Skeletal muscle cell (primary cell): ENCODE measurements at places on chromosomes 1 and 21.
A peak's percentile ranks its signal among the peaks of the same experiment; 100 is the strongest.

DNA sequence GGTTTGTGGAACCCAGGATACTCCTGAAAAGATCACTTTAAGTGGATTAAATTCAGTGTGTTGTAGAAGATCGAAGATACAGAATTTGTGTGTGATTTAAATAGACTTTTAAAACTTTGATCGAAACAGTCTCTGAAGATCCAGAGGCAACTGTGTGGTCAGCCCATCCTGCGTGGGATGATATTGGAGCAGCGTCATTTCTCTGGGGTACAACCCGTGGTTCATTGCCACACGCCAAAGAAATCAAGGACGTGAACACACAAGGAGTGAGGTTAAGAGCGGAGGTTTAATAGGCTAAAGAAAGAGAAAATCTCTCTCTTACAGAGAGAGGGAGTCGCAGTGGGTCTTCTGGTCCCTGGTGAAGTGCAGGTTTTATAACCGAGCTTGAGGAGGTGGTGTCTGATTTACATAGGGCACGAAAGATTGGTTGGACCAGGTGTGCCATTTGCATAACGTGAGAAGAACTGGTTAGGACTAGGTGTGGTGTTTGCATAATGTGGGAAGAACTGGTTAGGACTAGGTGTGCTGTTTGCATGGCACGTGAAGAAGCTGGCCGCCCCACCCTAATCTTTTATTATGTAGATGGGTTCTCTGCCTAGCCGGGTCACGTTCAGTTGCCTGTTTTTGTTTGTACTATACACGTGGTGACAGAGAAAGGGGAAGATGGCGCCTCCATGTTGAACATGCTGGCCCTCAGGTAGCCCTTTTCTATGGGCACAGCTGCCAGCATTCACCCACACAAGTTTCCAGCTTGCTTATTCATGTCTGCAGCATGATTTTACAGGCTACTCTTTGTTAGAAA is 82.3 kb downstream of the ADSS2 start:
- no peak for DNase-seq

- DNase-seq = no peak
Measured at GRCh38 chr1:3695326-3696217, 43.3 kb downstream of the TP73 start.

DNA sequence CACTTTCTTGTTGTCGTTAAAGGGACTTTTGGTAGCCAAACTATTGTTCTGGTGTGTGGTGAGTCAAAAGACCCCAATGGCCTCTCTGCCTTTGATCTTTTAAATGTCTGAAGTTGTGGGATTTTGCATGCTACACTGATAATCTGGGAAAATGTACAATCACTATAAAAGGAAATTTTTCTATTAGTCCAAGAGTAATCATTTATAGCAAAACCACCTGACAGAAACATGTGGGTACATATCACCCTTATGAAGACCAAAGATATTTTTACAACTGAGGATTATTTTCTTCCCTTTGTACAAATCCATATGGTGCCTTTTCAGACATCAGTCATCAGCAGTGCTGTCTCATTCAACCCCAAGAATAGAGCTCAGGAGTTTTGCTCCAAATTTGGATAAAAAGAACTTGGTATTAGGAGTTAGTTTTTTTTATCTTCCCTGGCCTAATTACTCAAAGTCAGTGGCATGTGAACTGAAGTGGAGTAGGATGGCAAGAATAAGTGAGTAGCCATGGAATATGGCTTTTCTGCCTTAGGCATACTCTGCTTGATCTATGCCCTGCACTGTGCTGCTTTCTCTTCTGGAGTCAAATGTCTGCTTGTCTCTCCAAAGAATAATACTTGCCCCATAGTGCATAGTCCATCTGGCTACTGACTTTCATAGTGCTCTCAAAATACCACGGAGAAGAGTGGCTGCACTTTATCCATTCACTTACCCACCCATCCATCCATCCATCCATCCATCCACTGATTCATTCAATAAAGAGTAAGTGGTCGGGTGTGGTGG is 13.5 kb downstream of the GREM2 start:
- DNase-seq = no peak

- no peak for DNase-seq
Measured at GRCh38 chr1:236059011-236059410, 5.9 kb downstream of the NID1 start.

DNA sequence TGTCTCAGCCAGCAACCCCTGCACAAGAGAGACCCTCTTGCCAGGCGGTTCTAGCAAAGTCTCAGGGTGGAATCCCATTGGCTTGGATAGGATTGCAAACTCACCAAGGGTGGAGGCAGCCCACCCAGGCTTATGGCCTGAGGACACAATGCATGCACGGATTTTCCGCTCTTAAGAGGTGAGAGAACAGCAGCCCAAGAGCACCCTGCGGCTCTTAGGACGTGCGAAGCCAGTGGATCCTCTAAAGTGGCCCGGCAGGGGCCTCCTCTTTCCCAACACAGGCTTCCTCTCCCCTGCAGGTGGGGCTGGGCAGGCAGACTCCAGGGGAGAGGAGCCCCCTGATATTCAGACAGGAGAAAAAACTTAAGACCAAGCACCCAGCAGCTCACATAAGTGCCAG is 31.2 kb upstream of the TMEM51 start:
- DNase-seq = no peak

GRCh38 chr1:242690849-242691609 is 166.5 kb upstream of the PLD5 start:
- DNase-seq = no peak

GRCh38 chr1:42953182-42954180 is 5.2 kb downstream of the SLC2A1 start:
- no peak for DNase-seq

GRCh38 chr1:13725714-13726175 is 25.8 kb downstream of the PRDM2 start:
- no peak for DNase-seq

DNA sequence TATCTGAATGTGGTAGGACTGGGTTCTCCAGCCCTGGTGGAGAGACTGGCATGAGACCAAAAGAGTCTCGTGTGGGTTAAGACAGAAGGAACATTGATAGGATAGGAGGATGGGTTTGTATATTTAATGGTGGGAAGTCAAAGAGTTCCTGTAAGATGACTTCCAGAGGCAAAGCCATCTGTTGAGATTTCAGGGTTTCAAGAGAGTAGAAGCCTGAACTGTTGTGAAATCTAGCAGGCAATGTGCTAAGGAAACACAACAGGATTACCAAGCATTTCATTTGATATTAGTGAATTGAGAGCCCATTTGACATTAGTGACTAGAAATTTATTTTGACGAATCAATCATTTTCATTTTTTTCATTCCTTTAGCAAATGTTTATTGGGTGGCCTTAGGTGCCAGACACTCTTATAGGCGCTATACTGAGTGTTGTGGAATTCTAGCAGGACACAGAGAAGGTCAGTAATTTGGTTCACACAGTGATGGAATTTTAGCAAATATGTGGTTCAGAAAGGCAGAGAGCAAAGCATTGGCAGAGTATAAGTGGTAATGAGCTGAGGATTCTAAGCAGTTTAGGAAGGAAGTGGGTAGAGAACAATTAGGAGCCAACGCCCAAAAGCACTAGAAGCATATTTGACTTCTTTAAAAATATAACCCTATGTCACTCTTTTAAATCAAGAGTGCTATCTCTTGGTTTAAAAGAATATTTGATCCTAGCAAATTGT is 149.3 kb downstream of the AK5 start:
- DNase-seq = no peak

GRCh38 chr1:162970021-162970420 is 99.1 kb upstream of the RGS4 start:
- no peak for DNase-seq

DNA sequence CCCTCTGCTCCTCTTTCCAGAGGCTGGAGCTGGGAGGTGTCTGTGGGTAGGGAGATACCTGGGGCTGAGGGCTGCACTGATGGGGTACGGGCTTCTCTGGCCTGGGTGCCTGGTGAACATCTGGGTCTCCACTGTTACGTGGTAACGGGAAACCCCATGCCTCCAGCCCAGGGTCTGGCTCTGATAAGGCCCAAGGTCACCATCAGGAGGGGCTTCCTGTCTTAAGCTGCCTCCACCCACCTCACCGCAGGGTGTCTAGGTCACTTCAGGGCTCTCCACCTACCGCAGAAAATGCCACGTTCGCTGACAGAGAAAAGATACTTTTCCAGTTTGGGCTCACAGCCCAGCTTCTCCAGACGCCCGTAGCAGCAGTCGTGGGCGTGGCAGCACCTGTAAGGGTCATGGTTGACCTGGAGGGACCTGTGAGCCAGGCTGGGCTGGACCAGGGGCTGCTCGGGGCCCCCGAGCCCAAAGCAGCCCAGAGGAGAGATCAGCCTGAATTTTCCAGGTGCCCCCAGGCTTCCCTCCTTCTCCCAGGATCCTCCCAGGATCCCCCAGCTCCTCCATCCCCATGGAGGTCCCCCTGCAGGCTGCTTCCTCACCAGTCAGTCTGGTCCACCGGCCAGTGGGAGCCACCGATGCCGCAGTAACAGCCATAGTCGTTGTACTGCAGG is 1.3 kb downstream of the PLA2G2E start:
- DNase-seq = no peak

- DNase-seq = no peak
Measured at GRCh38 chr1:230208619-230209261, 141.7 kb downstream of the GALNT2 start.

DNA sequence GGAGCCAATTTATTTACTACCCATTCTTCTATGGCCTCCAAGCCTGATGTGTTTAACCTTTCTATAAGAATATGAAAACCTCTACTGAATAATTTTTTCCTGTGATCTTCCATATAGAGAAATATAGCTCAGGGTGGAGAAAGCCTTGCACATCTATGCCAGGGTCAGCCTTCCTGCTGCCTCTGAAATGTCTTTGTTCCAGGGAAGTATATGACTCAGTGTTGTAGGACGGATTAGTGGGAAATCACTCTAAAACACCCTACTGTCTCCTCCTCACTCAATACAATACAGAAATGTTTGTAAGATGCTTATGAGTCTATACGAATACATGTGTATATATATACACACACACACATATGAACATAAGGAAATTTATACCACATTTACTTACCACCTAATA is 1044.9 kb downstream of the BRINP3 start:
- DNase-seq = no peak

DNA sequence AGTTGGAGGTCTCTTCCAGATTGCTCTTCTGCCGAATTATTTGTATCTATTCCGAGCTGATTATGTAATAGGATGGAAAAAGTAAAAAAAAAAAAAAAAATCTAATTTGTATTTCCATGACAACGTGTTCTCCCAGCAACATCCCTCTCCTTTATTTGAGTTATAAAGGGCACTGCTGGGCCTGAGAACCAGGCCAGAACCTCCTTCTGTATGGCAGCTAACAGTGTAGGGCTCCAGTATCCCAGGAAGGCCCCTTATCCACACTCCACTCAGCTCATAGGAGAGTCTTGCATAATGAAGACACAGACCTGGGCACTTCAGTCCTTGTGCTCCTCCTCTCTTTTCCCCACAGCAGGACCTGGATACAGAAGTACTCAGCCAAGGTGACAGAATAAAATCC is 3.7 kb upstream of the IPO9 start:
- no peak for DNase-seq

GRCh38 chr1:65459397-65459768 is 38.9 kb downstream of the LEPR start:
- no peak for DNase-seq

GRCh38 chr1:16235944-16236510 is 956 bp downstream of the CPLANE2 start:
- no peak for DNase-seq

- no peak for DNase-seq
Measured at GRCh38 chr1:16172964-16173446, 17.1 kb upstream of the EPHA2 start.

- peak; percentile 65 for DNase-seq
Measured at GRCh38 chr1:151867765-151868411, 14.4 kb upstream of the THEM5 start.

DNA sequence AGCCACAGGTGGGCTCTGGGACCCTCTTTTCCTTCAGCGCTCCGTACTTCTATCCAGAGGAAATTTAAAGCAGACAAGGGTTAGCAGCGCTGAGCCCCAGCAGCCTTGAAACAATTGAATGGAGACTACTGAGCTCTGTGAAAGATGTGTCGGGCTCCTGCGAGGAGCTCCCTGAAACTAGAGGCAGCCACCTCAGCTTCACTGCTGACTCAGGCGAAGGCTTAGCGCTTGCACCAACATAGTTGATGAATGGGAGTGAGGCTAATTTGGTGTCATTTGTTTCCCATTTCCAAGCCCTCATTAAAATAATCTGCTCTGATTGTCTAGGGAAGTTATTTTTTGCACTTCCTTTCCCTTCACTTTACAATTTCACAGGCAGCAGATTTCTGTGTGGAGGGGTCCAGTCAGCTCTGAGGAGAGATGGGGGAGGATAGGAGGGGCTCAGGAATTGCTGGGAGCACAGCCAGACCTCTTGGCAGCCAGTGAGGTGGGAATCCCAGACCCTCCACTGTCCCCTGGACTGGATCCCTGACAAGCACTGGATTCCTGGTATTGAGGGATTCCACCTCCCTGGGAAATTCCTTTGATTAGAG is 398.9 kb upstream of the PLXNA2 start:
- DNase-seq = no peak

- no peak for DNase-seq
Measured at GRCh38 chr1:227574926-227575325, 11.6 kb downstream of the ZNF678 start.

- no peak for DNase-seq
Measured at GRCh38 chr1:226625326-226625725, 76.8 kb downstream of the STUM start.

- DNase-seq = no peak
Measured at GRCh38 chr1:36796106-36796590, 238.2 kb downstream of the GRIK3 start.

GRCh38 chr1:1165900-1166421 is 7.7 kb upstream of the TTLL10 start:
- DNase-seq = no peak

DNA sequence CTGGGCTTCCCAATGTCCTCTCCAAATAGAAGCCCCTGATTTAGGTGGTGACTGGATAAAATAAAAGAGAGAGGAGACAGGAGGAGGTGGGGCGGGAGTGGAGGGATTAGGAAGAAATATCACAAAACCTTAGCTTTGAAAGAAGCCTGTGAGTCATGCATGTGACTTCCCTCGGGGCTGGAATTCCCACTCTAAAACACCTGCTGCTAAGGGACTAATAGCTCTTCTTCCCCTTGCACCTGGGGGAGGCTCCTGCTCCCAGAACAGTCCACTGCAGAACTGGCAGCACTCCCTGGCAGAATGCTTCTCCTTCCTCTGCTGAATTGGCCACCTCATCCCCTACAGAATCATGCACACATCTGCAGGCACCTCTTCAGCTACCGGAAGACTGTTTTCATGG is 207.2 kb downstream of the ATG4C start:
- DNase-seq = no peak

DNA sequence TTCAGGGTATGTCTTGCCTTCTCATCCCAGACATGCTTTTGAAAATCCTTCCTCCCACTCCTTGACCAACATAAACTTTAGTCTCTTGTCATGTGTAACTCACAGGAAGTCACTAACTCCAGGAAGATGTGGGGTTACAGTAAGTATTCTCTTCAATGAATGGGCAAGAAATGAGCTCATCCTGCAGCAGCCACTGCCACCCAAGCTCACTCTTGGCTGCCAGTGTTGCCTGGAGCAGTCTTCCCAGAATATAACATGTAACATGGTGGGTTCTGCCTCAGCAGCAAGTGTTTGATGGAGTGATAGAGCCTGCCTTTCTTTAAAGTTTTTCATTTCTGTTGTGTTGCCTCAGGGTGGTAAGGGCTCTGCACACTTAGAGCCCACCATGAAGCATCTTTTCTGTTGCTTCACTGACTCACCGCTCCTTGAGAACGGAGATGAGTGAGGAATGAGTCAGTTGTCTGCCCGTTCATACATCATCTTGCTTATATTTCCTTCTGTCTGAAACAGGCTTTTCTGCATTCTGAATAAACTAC is 187.0 kb downstream of the TPR start:
- peak; percentile 84 for DNase-seq

GRCh38 chr1:7259955-7260354 is 474.7 kb downstream of the CAMTA1 start:
- no peak for DNase-seq

- peak; percentile 25 for DNase-seq
Measured at GRCh38 chr1:12229835-12230548, at the start of gene VPS13D. Gene VPS13D (plus strand): TSS chr1:12230030. CDS start chr1:12234267, 4,237 bp downstream.
